ENCODE measurements at places on chromosomes 7 and 10.

DNA sequence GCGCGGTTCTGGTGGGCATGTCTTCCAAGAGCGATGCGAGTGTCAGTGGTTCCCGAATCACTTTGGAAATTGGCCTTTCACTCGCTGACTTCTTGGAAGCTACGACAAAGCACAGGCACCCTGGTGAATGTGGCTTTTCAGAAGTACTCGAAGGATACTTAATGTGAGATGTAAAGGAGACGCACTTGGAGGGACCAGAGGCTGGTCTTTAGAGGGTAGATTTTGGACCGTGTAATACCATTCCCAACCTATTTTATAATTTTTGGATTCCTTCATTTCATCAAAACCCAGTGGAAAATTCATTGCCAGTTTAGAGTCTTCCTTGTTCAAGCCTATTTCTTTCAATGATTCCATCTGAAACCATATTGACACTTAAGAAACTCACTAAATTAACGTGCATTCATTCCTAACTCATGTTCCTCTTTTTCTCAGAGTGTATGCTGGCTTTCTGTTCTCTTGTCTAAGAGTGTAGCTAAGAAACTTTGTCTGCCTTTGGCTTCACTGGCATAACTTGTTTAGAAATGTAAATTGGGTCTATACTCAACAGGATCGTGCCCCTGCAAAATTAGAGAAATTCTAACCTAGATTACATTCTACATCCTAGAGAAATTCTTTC lies 645 bp upstream of the COPG2 start:
- no peak for DNase-seq

DNA sequence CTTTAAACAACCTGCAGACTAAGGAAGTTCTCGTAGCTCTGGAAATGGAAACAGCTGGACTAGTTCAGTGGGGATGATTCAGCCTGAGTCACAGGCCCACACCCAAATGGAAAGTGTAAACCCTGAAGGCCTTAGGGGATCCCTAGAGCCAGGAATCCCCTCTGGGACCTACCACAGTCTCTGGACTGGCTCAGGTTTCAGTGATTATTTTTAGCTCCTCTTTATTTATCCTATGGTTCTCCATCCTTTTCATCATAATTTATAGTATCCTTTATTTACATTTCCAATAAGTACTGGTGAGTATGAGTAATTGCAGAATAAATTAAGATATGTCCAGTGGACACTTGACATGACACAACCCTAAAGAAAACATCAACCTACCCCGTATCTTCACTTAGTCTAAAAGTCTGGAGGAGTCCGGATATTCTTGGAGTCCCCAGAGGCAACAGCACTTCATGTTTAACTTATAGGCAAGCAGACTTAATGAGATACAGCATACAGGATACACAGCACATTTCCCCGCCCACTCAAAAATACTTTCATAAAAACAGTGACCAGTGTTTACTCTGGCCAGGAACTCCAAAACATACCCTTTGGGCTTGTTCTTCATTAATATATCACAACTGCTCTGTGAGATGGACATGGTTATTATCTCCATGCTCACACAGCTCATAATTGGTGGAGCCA lies 28.4 kb upstream of the SEMA3E start:
- no peak for DNase-seq

DNA sequence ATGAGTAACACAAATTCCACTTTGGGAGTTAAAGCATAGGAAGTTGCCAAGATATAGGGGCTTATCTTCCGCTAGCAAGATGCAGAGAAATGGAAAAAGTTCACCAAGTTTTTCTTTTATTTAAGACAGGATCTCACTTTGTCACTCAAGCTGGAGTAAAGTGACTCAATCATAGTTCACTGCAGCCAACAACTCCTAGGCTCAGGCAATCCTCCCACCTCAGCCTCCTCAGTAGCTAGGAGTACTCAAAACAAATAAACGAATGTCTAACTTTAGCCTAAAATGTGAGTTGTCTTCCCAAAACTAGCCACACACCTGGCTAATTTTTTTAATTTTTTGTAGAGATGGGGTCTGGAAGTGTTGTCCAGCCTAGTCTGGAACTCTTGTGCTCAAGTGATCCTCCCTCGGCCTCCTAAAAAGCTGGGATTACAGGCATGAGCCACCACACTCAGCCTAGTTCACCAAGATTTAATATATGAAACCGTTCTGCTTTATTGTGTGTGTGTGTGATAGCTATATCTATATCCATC lies 9.9 kb downstream of the VIM start:
- no peak for DNase-seq

GRCh38 chr7:92904244-92905131 lies 68.1 kb upstream of the CDK6 start:
- peak; percentile 84 for DNase-seq

- DNase-seq = no peak
These were observed 52.6 kb downstream of the PFKP start for GRCh38 chr10:3119796-3120459.

GRCh38 chr10:43945094-43945730 lies 296.5 kb upstream of the ZNF32 start:
- DNase-seq = no peak

GRCh38 chr7:36047091-36047658 lies 105.9 kb upstream of the EEPD1 start:
- DNase-seq = no peak

DNA sequence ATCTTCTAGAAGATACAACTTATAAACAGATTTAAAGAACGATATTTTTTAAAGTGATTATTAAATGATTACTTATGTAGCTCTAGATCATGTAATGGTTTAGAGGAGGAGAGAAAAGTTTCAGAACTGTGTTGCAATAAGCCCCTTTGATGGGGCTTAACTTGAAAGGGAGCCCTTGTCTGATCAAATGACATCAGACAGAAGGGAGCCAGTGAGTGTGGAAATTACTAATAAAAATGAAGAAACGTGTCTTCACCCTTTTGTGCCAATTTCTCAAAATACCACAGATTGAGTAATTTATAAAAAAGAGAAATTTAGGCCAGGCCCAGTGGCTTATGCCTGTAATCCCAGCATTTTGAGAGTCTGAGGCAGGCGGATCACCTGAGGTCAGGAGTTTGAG lies 318.2 kb downstream of the EXOC4 start:
- no peak for DNase-seq

DNA sequence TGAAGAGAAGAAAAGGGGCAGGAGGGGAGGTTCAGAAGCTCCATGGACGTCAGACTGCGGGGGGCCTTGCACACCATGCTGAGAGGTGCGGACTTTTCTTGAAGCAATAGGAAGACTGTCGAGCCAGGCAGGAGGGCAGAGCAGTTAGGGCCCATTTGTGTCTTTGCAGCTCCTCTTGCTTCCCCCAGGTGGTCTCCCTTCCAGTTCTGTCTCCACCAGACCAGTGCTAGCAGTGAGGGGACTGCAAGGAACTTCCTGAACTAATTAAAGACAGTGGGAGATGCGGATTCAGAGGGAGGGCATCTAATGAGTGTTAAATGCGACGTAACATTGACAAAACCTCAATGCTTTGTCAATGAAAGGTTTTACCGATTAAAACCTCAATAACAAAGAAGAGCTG lies 225.4 kb downstream of the USP6NL start:
- no peak for DNase-seq

DNA sequence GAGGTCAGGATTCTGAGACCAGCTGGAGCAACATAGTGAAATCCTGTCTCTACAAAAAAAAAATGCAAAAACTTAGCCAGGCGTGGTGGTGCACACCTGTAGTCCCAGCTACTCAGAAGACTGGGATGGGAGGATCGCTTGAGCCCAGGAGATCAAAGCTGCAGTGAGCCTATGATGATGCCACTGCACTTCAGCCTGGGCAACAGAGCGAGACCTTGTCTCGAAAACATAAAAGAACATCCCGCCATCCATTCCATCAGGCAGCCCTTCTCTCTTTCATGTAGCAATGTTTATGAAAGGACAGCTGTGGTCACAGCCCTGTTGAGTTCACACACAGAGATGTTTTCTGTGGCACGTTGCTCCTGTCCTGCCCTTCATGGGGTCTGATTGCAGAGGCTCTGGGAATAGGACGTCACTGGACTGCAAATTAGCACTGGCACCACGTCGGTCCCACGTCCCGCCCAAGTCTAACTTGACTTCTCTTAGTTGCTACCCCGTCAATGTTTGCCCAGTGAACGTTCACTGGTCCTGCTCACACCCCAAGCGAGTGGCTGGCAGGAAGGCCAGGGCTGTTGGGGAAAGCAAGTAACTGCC lies 64.5 kb upstream of the MYL10 start:
- DNase-seq = no peak

GRCh38 chr7:141251957-141252356 lies 178.1 kb downstream of the TMEM178B start:
- no peak for DNase-seq

All from activated T-cell treated with anti-CD3 and anti-CD28 coated beads, Interleukin-2, amount 50 U/mL, for 48 hours (primary cell).